ENCODE measurements at places on chromosomes 4 and X.
A peak's percentile ranks its signal among the peaks of the same experiment; 100 is the strongest.

DNA sequence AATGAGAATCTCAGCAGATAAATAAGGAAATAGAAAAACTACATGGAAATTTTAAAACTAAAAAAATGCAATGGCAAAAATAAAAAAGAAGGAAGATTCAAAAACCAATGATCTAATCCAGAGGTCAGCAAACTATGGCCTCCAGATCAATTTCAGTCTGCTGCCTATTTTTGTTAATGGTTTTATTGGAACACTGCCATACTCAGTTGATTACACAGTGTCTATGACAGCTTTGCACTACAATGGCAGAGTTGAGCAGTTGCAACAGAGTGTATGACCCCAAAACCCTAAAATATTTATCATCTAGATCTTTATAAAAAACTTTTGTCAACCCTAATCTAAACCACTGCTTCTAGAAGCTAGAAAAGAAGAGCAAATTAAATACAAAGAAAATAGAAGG is 170.3 kb downstream of the RAB28 start:
- DNase-seq, result no peak

GRCh38 chr4:138241281-138242075 is 671 bp downstream of the SLC7A11 start:
- DNase-seq, result peak; percentile 29

- no peak for DNase-seq
Observed at GRCh38 chr4:69546134-69546765, 50.5 kb upstream of the UGT2B4 start.

GRCh38 chrX:107579956-107580355 is 48.4 kb upstream of the PRPS1 start:
- no peak for DNase-seq

- no peak for DNase-seq
Observed at GRCh38 chr4:153620352-153620751, 63.7 kb upstream of the TLR2 start.

- DNase-seq, result peak; percentile 52
Observed at GRCh38 chrX:53284684-53285447, 3.5 kb upstream of the IQSEC2 start.

DNA sequence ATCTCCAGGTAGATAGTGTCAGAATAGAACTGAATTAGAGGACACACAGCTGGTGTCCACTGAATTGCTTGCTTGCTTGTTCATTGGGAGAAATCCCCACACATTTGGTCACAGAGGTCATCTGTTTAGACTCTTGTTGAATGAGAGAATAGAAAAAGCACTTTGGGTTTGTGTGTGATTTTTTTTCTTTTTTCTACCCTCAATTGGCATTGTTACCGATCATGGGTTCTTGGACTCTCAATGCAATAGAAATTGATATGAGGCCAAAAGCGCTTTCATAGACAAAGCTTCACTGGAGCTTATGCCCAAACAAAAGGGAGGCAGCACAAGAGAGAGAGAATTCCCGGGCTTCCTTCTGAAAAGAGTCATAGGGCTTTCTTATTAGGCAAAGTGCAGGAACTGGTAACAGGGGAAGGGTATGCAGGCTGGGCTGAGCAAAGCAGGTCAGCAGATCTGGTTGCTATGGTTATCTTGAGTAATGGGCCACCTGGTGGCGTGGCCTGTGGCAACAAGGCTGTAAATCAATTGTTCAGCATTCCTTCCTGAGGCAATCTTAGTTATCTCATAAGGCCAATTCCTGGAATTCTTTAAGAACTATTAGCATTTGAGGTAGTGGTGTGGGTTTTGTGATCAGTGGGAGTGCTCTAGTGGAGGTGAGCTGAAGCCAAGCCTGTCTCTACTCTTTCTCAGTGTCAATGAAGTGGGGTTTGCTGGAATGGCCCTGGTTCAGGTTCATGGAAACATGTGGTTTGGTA is 5.3 kb upstream of the GPR82 start:
- DNase-seq, result no peak

DNA sequence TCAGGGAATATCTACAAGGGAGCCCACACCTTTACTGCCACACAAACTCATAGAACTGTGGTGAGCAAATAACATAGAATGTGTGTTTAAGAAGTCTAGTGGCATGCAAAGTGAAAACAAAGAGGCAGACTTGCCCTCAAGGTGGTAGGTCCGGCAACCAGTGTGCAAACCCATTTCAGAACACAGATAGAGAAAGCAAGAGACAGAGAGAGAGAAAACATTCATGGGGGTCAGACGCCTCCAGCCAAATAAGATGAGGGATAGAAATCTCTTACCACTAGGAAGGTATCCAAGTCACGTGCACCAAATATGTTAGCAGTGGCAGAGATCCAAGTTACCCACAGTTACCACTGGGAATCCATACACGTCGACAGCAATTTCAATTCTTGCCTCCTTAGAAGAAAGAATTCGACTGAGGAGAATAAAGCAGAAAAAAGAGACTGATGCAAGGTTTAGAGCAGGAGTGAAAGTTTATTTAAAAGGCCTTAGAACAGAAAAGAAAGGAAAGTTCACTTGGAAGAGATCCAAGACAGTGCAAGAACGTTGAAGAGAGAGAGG is 252.8 kb downstream of the NAP1L3 start:
- no peak for DNase-seq

DNA sequence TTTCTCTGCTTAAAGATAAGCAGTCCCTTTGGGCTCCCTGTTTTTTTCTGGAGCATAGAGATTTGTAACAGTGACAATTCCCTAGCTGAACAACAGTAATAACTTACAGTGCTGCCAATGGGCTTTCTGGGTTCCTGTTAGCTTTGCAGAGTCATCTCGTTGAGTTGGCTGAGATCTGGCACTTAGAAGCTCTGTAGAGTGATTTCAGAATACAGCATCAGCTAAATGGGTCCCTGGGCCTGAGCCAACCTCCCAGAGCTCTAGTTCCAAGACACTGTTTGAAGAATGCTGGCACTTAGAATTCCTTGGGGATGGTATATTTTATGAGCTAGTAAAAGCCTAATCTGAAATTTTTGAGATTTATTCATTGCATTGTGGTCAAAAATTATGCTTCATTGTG is 43.5 kb upstream of the SERTM2 start:
- no peak for DNase-seq

DNA sequence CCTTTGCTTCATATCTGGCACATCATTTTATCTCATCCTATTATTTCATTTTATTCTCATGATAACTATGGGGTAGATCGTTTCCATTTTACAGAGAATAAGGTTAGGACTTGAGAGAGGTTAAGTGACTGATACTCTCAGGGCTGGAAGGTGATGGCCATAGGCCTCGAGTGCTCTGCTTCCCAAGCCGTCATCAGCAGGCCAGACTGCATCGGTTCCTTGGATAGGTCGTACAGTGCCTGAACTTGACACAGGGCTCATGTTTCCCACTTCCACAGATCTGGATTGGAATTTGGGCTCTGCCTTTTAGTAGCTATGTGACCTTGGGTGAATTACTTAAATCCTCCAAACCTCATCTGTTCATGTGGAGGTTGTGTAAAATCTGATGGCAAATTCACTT is 81.4 kb downstream of the TMEM131L start:
- no peak for DNase-seq
